Heart right ventricle (tissue), 16 donors: ENCODE measurements at places on chromosomes 12 and 14. TPM values are rescaled to one million over a fixed set of nuclear protein-coding genes. Genes with fewer than 3 reads are reported as not detected.

DNA sequence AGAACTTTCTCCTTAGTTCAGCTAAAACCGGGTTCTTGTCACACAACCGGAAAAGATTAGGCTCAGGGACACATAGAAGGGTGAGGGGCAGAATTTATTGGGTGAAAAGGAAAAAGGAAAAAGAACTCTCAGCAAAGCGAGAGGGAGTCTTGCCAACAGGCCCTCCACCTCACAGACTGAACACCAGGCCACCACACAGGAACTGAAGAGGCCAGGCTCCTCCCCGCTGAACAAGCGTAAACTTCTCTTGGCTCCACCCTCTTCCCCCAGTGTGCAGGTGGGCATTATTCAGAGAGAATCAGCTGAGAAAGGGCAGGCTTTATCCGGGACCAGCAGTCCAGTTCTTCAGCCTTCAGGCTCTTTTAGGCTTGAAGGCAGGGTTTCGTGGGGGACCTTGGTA, 125.6 kb upstream of the FGD4 start:
- DNase-seq, result no peak

DNA sequence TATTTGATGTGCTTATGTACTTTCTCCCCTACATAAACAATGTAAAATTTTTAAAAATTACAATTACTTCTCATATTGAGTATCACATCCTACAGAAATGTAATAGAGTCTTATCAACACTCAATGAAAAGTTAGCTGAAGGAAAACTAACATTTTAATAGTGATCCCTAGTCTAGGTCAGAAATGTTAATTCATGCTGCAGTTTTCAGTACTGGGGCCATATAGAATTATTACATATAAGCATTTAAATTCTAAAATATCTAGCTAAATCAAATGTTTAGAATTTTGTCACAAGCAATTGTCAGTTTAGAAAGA, 37.8 kb downstream of the SLC6A15 start:
- DNase-seq, result no peak

- no peak for DNase-seq
These were observed 1470.9 kb upstream of the SEL1L start for GRCh38 chr14:83004456-83005006.

GRCh38 chr14:61121355-61121787, 140.3 kb downstream of the SLC38A6 start:
- DNase-seq, result no peak

DNA sequence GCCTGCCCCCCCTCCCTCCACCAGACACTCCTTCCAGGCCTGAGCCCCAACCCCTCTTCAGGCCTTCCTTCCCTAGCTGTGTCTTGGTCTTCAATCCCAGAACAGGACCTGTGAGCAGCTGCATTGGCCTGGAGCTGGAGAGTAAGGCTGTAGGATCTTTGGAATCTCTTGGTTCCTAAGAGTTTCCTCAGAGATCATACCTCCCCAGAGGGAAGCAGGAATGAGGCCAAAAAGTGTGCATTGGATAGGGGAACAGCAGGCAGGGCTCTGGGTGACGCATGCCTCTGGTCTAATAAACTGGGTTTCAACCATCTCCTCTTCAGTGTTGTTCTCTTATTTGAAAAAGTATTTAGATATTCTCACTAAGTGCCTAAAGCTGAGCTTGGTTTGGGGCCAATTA, 1.8 kb upstream of the SMARCD1 start:
- DNase-seq, result no peak

- DNase-seq, result no peak
These were observed 10.6 kb downstream of the VWF start for GRCh38 chr12:6113691-6114475.

GRCh38 chr12:47314996-47315395, 235.2 kb upstream of the AMIGO2 start:
- DNase-seq, result no peak

DNA sequence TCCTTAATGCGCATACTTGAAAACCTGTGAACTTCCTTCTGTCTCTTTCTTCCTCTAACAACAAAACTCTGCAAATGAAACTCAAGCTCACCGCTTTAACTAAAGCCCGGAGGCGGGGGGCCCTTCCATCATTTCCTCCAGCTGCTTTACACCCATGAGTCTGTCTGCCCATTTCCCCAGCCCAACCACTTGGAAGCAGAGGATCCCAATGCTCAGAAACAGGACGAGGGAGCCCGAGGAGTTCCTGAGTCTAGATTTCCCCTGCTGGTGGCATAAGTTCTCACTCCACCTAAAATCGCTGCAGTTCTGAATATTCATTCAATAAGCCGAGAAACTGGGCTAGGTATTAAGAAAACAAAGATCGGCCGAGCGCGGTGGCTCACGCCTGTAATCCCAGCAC, 30.8 kb downstream of the GPR19 start:
- DNase-seq, result no peak

GRCh38 chr14:59482541-59483331, 1.5 kb downstream of the L3HYPDH start:
- no peak for DNase-seq

- DNase-seq, result no peak
These were observed 50.8 kb downstream of the ARL1 start for GRCh38 chr12:101356794-101357193.

GRCh38 chr12:56333197-56333678, 562 bp downstream of the PAN2 start:
- DNase-seq, result no peak

DNA sequence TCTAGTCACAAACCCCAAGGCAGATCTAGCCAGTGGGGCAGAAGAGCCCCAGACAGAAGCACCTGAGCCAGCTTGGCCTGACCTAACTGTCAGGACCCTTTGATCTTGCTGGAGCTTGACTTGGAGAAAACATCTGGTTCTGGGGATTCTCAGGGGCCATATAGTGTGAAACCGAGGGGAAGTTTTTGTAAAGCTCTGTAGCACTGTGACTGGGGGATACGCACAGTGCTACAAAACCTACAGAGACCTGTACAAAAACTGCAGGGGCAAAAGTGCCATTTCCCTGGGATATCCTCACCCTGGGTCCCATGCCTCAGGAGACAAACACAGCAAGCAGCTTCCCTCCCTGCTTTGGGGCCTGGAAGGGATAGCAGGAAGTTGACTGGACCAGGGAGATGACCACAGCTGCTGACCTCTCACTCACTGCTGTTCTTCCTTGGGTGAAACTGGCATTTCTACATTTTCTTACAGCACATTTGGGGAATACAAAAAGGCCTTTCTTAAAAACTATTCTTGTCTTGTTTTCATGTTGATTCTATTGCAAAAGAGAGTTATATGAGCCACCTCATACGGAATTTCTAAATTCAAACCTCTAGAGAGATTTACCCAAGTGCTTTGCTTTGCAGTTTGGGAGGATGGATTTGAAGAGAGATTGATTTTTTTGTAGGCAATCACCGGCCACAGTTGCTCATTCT, 140.0 kb downstream of the DAD1 start:
- no peak for DNase-seq

DNA sequence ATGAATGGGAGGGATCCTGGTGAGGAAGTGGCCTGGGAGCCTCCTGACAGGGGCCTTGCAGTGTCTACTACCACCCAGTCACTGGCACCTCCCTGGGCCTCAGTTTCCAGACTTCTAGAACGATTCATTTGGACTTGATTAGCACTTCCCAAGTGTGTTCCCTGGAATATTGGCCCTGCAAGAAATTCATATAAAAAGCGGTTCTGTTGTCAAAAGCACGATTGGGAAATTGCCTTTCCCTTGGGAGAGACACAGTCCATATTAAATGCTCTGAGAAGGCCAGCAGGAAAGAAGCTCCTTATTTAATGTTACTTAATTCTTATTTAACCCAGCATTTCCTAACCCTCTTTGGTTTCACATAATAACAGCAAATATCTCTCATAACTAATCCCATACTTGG, 61.9 kb downstream of the DRAM1 start:
- DNase-seq, result no peak

DNA sequence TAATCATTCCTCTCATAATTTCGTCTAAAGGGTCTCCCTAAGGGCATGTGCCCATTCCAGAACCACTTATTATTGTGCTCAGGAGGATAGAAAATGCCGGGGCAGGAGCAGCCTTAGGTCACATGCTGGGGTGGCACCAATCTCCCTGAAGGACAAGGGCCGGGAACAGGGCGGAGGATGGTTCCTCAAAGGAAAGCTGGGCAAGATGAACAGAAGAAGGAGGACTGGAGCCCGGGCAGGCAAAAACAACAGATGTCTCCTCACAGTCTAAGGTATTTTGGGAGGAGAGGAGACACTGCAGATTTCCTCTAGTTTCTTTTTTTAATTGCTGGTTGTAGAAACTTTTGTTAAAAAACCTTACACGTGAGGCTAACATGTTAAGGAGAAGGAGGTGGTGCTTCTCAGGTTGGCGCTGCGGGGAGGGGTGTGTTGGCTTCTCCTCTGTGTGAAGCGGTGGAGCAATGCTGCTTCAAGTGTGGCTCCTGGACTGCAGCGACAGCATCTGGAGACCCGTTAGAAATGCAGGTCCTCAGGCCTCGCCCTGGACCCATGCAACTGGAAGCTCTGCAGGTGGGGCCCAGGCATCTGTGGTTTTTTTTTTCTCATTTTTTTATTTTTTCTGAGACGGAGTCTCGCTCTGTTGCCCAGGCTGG, 164.8 kb downstream of the AACS start:
- no peak for DNase-seq

DNA sequence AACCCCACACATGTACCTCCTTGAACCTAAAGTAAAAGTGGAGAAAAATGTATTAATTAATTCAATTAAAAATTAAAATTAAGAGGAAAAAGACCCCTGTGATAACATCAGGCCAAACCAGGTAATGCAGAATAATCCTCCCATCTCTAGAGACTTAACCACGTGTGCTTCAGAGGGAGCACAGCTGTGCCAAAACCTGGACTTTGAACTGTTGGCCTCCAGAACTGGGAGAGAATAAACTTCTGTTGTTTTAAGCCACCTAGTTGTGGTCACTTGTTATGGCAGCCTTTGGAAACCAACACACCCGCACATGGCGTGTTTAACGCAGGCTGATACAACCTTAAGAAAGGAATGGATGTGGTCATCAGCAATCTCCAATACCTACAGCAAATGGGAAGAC, 23.8 kb downstream of the OAS2 start:
- DNase-seq, result no peak

GRCh38 chr12:99370421-99371138, 277.0 kb upstream of the GARIN6 start:
- DNase-seq, result no peak

DNA sequence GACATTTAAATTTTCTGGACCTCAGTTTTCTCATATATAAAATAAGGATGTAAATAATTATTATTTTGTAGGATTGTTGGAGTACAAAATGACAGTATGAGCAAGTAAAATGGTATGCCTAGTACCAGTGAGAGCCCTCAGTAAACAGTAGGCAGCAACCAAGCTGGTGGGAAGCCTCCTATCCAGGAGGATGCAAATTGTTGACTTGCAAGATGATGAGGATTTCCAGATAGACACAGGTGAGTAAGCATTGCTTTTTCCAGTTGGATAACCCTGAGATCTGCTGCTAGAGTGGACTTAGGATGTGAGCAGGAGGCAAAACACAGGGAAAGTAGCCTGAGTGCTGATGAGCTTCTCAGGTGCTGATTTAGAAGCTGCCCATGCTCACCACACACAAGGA, 28.2 kb upstream of the AMIGO2 start:
- DNase-seq, result no peak

GRCh38 chr14:95483309-95484165, 32.9 kb downstream of the SYNE3 start:
- peak; percentile 73 for DNase-seq

DNA sequence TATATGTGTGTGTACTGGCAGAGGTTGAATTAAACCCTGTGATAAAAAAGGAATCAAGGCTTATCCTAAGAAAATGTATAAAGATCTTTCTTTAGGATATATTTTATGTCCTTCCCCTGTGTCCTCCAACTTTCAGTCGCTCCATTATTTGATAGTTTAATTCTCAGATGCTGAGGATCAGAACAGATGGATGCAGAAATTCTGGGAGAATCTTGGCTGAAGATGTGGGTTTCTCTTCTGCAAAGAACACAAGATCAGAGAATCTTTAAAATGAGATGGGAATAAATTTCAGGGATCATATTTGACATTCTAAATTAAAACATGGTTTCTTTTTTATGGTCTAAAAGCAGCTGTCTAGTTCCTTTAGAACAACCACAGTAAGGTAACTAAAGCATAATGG, 37.9 kb downstream of the LRFN5 start:
- no peak for DNase-seq

GRCh38 chr12:39199351-39199750, 243.6 kb downstream of the KIF21A start:
- no peak for DNase-seq

DNA sequence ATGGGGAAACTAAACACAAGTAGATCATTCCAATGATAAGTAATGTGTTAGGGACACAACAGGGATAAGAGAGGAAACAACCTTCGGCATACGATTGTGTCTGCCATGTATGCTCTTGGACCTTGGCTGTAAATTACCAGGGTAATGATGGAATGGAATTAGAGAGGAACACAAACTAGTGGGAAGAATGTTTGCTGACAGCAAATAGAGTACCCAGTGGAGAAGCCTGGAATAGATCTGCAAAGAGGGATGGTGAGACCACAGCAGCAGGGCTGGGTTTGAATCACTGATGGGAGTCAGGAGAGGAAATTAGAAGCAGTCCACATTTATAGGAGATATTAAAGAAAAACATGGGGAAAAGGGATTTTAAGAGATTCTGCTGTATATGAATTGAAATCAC, 172.8 kb downstream of the LRIG3 start:
- DNase-seq, result no peak

DNA sequence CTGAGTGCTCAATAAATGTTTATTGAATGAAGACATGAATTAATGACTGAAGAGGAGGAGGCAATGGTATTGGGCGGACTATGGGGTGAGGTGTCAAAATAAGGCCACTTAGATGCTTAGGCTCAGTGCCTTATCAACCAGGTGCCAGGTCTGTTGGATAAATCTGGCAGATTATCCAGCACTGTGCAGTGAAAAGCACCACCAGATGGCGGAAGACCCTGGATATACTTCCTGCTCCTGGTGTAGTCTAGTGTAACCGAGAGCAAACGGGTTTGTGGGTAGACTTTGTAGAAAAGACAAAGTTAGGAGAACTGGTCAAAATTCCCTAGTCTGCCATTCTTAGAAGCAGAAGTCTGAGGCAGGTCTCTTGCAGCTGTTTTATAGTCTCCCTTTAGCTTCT, 306.3 kb downstream of the ATP23 start:
- no peak for DNase-seq

DNA sequence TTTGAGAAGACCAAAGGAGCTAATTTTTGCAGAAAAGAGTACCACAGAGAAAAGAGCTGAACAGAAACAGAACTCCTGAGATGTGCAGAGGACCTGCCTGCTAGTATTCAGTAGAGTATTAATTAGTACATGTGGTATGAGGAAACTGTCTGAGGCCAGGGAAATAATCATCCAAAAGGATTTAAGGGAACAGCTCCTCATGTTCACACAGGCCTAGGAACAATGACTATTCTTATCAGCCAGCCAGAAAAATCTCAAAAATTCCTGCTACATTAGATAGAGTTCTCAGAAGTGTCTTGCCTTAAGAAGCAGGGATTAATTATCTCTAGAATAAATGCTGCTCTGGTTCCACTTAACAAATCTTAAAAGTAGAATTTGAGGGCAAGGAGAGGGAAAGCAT, 36.4 kb downstream of the PKP2 start:
- no peak for DNase-seq

The IRAK3 gene
- polyA plus RNA-seq, result 5.4 TPM

The CD27 gene
- 0.28 TPM for polyA plus RNA-seq

The TMEM132D gene
- not detected for polyA plus RNA-seq

The OTUB2 gene
- 0.29 TPM for polyA plus RNA-seq

The CLEC4E gene
- 1.7 TPM for polyA plus RNA-seq

The VWF gene
- polyA plus RNA-seq, result 254 TPM

The FLRT2 gene
- polyA plus RNA-seq, result 1.1 TPM

The SLC5A8 gene
- not detected for polyA plus RNA-seq

The LRFN5 gene
- 0.73 TPM for polyA plus RNA-seq

The VRTN gene
- not detected for polyA plus RNA-seq

The C12orf42 gene
- not detected for polyA plus RNA-seq

The GZMH gene
- 0.28 TPM for polyA plus RNA-seq

The PPFIBP1 gene
- 22.9 TPM for polyA plus RNA-seq

The MYH7 gene
- polyA plus RNA-seq, result 641 TPM
